ENCODE measurements at places on chromosomes 7 and 10. TPM values are rescaled to one million over a fixed set of nuclear protein-coding genes. Genes with fewer than 3 reads are reported as not detected.

The OIT3 gene
- total RNA-seq = not detected

The HOXA5 gene
- total RNA-seq = under 0.01 TPM

The CALCR gene
- 0.14 TPM for total RNA-seq

The SLC26A3 gene
- not detected for total RNA-seq

The GPR15LG gene
- not detected for total RNA-seq

The UCMA gene
- not detected for total RNA-seq

The SPRN gene
- total RNA-seq = under 0.01 TPM

The CRYGN gene
- not detected for total RNA-seq

The RAMP3 gene
- not detected for total RNA-seq

The C7orf33 gene
- total RNA-seq = not detected
